ENCODE measurements at places on chromosomes 12 and 14.

GRCh38 chr12:53173085-53173715 lies 7.3 kb upstream of the ZNF740 start:
- DNase-seq, result no peak

GRCh38 chr12:22919883-22920282 lies 294.9 kb downstream of the ETNK1 start:
- DNase-seq, result no peak

GRCh38 chr14:81455390-81455789 lies 55.3 kb upstream of the STON2 start:
- DNase-seq, result no peak

- DNase-seq, result peak; percentile 39
Observed at GRCh38 chr14:63276492-63277342, 42.0 kb downstream of the GPHB5 start.

GRCh38 chr14:63157195-63157594 lies 47.0 kb upstream of the RHOJ start:
- DNase-seq, result no peak

- no peak for DNase-seq
Observed at GRCh38 chr12:10614056-10614370, 604 bp upstream of the MAGOHB start.

DNA sequence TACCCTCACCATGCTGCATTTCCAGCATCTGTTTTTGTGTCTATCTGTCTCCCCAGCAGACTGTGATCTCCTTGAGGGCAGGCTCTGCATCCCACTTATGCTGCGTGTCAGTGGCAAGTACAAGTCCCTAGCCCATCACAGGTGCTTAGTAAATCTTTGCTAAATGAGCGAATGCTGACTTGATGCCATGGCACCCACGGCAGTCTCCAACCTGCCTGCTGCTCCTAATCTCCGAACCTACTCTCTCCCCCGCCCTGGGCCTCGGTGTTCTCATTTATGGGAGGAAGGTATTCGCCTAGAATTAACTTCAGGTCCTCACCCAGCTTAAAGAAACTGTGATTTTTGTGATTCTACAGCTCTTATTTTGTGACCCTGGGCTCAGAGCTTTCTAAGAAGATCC lies 109.9 kb downstream of the PRMT8 start:
- no peak for DNase-seq

DNA sequence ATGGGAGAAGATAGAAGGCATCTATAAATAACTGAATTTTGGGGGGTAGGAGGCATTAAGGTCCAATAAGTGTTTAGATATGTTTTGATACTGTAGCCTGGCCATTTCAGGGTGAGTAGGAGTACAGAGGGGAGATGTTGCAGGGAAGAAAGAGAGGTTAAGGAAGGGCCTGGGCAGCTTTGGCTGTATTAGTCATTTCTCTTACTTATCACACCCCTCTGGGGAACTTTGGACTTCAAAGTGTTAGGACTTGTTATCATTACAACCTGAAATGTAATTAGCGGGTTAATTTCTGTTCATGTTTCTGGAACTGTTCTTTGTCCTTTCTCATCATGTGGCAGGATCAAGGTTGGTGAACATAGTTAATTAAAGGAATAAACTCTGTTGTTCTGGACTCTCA lies 40.3 kb downstream of the SUSD6 start:
- DNase-seq, result peak; percentile 27

DNA sequence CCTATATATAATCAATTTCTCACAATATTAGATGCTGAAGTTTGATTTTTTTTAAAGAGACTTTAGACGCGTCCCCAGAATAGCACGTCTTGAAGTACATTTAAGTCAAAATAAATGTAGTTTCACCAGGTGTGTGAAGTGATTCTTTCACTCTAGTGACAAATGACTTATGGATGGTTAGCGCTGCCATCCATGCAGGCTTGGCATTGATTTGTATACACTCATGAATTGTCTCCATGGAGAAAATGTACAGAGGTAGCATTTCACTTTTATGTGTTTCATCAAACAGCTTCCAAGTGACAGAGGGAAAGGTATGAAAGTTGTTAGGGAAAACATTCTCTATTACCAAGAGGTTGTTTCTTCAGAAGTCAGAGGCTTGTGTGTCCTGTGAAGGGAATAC lies 360.8 kb downstream of the PDZRN4 start:
- DNase-seq, result no peak

DNA sequence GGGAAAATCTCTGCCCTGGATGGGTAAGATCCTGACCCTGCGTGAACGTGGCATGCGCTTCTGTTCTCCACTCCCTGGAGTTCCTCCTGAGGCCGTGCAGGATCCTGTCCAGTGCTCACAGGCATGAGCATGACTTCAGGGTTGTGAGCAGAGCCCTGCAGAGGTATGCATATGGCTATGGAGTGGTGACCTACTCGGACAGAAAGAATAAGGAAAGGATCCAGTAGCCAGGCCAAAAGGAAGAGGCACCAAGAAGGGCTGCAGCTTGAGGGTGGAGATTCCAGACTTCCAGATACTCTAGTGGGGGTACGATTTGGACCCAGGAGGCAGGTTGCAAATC lies 20.8 kb upstream of the CD27 start:
- DNase-seq, result no peak

- no peak for DNase-seq
Observed at GRCh38 chr12:8886502-8887284, 27.6 kb upstream of the PHC1 start.

GRCh38 chr12:93670104-93670503 lies 7.1 kb upstream of the CRADD start:
- no peak for DNase-seq

DNA sequence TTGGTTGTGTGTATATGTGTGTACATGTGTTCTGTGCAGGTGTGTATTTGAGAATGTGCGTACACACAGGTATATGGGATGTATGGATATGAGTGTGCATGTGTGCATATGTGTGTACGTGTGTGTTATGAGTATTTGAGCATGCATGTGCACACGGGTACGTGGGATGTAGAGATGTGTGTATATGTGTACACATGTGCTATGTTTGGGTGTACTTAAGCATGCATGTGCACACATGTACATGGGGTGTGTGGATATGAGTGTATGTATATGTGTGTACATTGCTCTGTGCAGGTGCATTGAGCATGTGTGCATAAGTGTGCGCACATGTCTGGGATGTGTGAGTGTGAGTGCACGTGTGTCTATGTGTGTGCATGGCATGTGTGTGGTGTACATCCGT lies 34.3 kb upstream of the SFSWAP start:
- no peak for DNase-seq

- no peak for DNase-seq
Observed at GRCh38 chr12:124369055-124369826, 74.3 kb downstream of the RFLNA start.

- DNase-seq, result peak; percentile 47
Observed at GRCh38 chr12:4579305-4580102, 17.5 kb downstream of the DYRK4 start.

GRCh38 chr12:49019443-49020324 lies 1.1 kb upstream of the PRKAG1 start:
- DNase-seq, result peak; percentile 92

DNA sequence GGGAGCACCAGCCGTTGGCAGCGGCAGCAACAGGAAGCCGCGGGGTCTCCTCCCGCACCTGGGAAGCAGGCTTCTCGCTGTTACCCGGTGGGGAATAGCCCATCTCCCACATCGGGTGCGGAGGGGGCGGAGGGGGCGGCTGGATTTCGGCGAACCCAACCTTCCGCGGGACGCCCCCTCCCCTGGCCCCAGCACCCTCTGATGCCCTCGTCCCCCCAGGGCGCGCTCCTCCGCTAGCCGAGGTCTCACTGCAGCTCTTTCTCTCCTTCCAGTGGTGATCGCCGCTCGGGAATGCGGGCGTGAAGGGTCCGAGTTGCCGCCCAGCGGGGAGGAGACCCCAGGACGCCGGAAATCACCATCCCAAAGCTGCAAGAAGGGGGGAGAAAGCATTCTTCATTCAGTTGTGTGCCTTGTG lies 303 bp downstream of the SAMD4A start:
- no peak for DNase-seq

- no peak for DNase-seq
Observed at GRCh38 chr12:126847005-126847629, 1419.9 kb upstream of the TMEM132C start.

- DNase-seq, result no peak
Observed at GRCh38 chr12:69834576-69834975, 9.5 kb downstream of the MYRFL start.

DNA sequence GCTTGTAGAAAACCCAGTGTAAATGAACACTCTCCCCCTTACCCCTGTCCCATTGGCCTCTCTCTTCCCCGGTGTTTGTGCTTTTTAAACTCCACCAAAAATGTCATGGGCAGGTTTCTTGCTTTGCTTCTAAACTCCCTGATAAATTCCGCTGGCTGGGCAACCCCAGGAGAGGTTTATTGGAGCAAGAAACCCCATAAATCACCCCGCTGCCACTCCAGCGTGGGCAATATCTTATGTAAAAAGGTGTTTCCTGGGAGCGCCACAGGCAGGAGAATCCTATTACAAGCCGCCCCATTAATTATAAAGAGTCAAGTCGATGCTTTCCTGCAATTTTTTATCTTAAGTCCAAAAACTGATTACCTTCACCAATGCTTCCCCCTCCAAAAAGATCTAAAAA lies 22.8 kb downstream of the LHX5 start:
- DNase-seq, result no peak

GRCh38 chr12:29051221-29051620 lies 97.9 kb upstream of the FAR2 start:
- DNase-seq, result no peak

DNA sequence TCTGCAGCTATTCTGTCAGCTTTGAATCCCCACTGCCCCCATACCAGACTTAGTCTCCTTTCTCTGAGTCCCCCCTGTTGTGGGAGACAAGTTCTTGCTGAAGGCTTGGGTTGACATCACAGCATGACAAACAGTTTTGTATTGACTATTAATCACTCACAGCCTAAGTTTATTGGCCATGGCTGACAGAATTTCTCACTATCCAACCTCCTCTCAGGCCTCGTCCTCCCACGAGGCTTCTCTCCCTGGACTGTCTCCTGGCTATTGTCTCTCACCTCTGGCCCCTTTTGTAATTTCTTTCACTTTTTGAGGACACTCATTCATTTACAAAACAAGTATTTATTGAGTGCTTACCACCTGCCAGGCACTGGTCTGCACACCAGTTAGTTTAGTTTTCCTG lies 35.2 kb upstream of the DCD start:
- DNase-seq, result no peak

DNA sequence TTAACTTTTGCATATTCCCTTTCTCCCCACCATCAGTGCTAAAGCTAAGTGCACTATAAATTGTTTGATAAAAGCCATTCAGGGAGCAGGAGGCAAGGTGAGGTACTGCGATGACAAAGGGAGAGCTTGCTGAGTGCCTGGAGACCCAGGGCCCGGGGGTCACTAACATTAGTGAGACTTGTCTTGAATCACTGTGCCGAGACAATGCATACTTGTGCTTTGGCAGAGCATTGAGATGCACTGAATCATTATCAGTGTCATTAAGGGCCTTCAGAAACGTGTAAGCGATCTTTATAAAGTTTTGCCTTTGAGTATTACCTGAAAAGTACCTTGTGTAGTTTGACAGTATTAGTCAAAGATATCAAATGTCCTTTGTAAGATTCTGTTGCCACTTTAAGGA lies 447.5 kb downstream of the PCNX1 start:
- DNase-seq, result no peak

DNA sequence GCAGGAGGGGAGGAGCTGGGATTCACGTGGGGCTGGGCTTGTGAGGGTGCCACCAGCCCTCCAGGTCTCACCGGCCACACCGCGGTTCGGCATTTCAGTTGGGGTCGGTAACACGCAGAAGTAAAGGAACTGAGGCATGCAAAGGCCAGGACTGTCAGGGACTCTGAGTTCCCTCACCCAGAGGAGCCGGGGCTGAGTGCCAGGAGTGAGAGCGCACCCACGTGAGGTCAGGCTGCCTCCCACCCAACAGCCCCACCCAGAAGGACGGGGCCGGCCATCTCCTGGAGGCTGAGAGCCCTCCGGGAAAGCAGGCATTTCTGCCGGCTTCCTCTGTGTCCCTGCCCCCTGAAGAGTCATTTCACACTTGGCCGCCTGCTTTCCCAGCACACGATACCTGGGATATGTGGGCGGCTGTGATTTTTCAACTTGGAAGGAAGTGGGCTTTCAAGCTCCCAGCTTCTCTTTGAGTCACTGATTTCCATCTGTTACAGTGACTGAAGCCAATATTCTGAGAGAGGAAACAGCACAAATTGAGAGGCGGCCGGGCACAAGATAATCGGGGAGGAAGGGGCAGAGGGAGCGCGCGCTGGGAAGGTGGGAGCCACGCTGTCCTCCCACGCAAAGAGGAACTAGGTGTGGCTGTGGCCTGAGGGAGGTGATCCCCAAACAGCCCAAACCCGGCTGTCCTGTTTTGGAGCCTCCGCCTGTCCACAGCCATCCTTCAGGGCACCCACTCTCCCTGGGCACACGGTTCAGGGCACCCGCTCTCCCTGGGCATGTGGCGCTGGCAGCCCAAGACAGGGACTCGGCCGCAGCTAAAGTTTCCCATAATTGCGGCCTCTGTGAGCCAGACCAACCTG lies 19.0 kb downstream of the GALNT9 start:
- DNase-seq, result no peak

- no peak for DNase-seq
Observed at GRCh38 chr12:29081101-29081500, 68.0 kb upstream of the FAR2 start.

- DNase-seq, result peak; percentile 31
Observed at GRCh38 chr12:34292736-34293625, 270.7 kb downstream of the ALG10 start.

GRCh38 chr14:73759183-73759713 lies 45.1 kb upstream of the PNMA1 start:
- DNase-seq, result peak; percentile 75

- DNase-seq, result peak; percentile 84
Observed at GRCh38 chr12:54370171-54370730, 6.0 kb upstream of the GPR84 start.

DNA sequence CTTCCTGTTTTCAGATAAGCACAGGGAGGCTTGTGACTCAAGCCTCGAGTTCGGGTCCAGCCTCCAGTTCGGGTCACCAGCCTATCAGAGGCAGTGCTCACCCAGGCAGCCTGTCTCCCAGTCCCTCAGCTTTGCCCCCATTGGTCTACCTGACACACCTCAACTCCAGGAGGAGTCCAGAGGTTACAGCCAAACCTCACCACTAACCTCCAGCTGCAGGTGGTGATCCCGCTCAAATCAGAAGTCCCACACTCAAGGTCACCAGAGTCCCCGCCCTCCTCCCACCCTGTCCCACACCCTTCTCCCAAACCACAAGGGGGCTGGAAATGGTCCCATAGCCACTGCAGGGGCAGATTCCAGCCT lies 42.1 kb downstream of the KDM2B start:
- no peak for DNase-seq

DNA sequence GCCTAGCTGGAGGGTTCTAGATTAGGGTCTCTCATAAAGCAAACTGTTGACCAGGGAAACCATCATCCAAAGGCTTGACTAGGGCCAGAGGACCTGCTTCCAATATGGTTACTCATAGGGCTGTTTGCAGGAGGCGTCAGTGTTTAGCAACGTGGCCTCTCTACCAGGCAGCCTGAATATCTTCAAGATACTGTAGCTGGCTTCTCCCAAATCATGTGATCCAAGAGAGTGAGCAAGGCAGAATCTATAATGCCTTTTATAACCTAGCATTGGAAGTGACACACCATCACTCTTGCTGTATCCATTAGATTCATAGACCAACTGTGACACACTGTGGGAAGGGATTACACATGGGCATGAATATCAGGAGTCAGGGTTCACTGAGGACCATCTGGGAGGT lies 17.3 kb downstream of the TPH2 start:
- no peak for DNase-seq

All from NB4 (cell line).